ENCODE measurements at places on chromosomes 7 and 10. TPM values are rescaled to one million over a fixed set of nuclear protein-coding genes. Genes with fewer than 3 reads are reported as not detected.
A peak's percentile ranks its signal among the peaks of the same experiment; 100 is the strongest.

DNA sequence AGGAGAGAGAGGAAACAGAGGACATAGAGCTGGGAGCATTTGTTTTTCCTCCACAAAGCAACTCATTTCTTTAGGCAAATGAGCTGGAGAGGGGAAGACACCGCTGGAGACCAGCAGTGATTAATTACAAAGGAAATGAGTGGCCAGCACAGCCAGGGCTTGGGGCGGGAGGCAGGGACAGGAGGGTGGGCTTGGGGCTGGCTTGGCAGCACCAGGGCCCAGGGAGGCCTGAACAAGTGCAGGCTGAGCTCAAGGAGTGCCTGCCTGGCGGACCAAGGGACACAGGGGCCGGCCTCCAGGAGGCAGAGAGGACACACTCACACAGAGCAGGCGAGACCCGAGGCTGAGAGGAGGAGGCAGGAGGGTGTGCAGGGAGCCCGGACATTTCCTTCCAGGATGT lies 149.0 kb upstream of the UNC5B start:
- no peaks in the 10 kb centered on the region for H3K27me3 ChIP-seq
- H3K36me3 ChIP-seq, result no peaks in the 10 kb centered on the region
- H3K4me1 ChIP-seq, result peaks cover 4% of the 10 kb centered on the region
- no peak overlapping the region for H3K4me3 ChIP-seq
- DNase-seq, result peak; percentile 60

GRCh38 chr10:74868392-74868977 lies 42.1 kb downstream of the KAT6B start:
- DNase-seq, result no peak
- no peaks in the 10 kb centered on the region for H3K36me3 ChIP-seq
- H3K27ac ChIP-seq, result no peak overlapping the region
- H3K4me3 ChIP-seq, result no peak overlapping the region
- H3K27me3 ChIP-seq, result no peaks in the 10 kb centered on the region

GRCh38 chr7:125670926-125671572 lies 741.4 kb upstream of the POT1 start:
- H3K27ac ChIP-seq, result no peak overlapping the region
- H3K27me3 ChIP-seq, result no peaks in the 10 kb centered on the region
- DNase-seq, result no peak

- H3K27ac ChIP-seq, result no peak overlapping the region
- H3K27me3 ChIP-seq, result peaks cover 19% of the 10 kb centered on the region
- no peak overlapping the region for H3K4me3 ChIP-seq
- H3K36me3 ChIP-seq, result no peaks in the 10 kb centered on the region
- DNase-seq, result no peak
Measured at GRCh38 chr7:128036226-128036940, 5.1 kb upstream of the LRRC4 start.

DNA sequence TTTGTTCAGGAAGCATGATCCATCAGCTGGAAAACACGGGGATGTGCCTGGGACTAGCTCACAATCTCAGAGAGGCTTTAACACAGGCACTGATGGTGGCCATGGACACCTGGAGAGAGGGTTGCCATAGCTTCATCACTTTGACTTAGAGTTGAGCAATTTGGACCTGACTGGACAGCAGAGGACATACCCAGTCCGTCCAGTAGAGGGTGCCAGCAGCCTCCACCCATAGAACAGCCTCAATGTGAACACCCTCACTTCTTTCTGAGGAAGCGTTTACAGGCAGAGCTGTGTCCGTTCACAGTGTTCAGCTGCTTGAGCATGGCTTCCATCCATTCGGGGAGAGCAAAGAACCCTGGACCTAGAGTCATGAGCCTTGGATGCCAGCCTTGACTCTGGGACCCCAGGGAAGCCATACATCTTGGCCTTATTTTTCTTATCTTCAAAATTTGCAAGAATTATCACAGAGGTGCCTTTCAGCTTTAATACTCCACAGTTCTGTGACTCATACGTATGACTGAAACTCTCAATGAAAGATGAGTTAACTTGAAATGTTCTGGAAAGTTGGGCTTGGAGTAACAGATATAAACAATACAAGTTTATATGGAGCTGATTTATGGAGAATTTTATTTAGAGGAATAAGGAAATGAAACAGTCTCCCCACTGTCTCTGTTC lies 302.9 kb upstream of the PODXL start:
- no peaks in the 10 kb centered on the region for H3K36me3 ChIP-seq
- peak; percentile 92 for DNase-seq
- H3K27me3 ChIP-seq, result no peaks in the 10 kb centered on the region
- H3K27ac ChIP-seq, result no peak overlapping the region
- H3K4me1 ChIP-seq, result peaks cover 7% of the 10 kb centered on the region

GRCh38 chr7:124263232-124263827 lies 230.5 kb upstream of the TMEM229A start:
- peaks cover 3% of the 10 kb centered on the region for H3K4me1 ChIP-seq
- H3K27ac ChIP-seq, result no peak overlapping the region
- H3K4me3 ChIP-seq, result no peak overlapping the region
- H3K27me3 ChIP-seq, result no peaks in the 10 kb centered on the region

Gene HMX3
- not detected for total RNA-seq

Gene PPP1R17
- 0.36 TPM for total RNA-seq

Gene NODAL
- total RNA-seq, result 19.2 TPM

Gene OR2A7
- total RNA-seq, result 4.1 TPM
